ENCODE measurements at places on chromosomes 1 and 21. TPM values are rescaled to one million over a fixed set of nuclear protein-coding genes. Genes with fewer than 3 reads are reported as not detected.

Gene C1orf210
- not detected for total RNA-seq

Gene CNST
- total RNA-seq: 7.6 TPM

Gene SPRR2B
- total RNA-seq: not detected

Gene SPRR2G
- not detected for total RNA-seq

Gene PTGER3
- total RNA-seq: not detected

Gene SPRR2D
- not detected for total RNA-seq

Gene NBPF26
- 5.8 TPM for total RNA-seq

Gene FCRL5
- not detected for total RNA-seq

Gene MASP2
- 0.22 TPM for total RNA-seq

Gene PRR9
- 0.10 TPM for total RNA-seq

Gene DMBX1
- 0.87 TPM for total RNA-seq

Gene MYOCOS
- not detected for total RNA-seq

Gene CBR3
- 9.7 TPM for total RNA-seq

Gene UTS2
- not detected for total RNA-seq

Gene TBX19
- 0.56 TPM for total RNA-seq

Gene GCLM
- 72.3 TPM for total RNA-seq

Gene LY9
- total RNA-seq: 0.12 TPM

Gene PLCH2
- total RNA-seq: 0.40 TPM

Gene NT5C1A
- total RNA-seq: not detected

Gene CRB1
- not detected for total RNA-seq

Gene TRIM62
- total RNA-seq: 2.4 TPM

Gene PIAS3
- 47.3 TPM for total RNA-seq

Gene S100A7
- not detected for total RNA-seq

Gene BATF3
- total RNA-seq: 24.8 TPM

Gene FAM163A
- not detected for total RNA-seq

Gene TRIM67
- total RNA-seq: 0.11 TPM

Gene AMY1C
- total RNA-seq: not detected

Gene CLDN19
- not detected for total RNA-seq

Gene TMEM51
- 26.4 TPM for total RNA-seq

All from A549 treated with dexamethasone at 1 μM for 4 hours (cell line).